ENCODE measurements at places on chromosomes 5 and 9. TPM values are rescaled to one million over a fixed set of nuclear protein-coding genes. Genes with fewer than 3 reads are reported as not detected.

DNA sequence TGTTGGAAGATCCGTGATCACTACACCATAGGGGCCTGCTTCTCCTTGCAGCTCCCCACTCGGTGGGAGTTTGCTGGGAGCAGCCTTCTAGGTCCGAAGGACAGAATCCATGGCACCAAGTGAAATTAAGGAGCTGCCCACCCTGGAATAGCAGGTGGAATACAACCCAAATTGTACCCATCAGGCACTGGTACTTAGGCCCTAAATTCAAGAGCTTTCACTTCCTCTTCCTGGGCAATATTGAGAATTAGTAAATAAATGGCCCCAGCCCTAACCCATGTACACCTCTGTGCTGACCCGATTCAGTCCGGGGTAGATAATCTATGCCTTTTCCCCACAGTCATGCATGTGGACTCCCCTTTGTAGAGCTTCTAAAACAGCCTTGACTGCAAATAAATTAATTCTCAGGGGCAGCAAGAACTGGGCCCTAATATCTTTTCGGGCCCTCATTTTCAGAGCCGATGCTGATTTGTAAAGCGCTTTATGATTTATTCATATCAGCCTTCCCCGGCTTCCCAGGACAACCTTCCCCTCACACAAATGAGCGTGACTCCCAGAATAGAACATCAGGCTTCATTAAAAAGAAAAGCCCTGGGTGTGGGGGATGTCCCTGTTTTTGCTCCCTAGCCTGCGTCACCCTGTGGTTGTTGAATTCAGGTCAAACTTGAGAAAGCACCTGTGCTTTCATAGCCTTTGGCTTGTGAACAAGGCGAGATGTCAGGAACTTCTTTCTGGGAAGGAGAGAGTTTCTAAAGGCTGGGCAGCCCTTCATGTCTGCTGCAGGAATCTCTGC is 126.1 kb upstream of the TBC1D2 start:
- no peak overlapping the region for H3K4me3 ChIP-seq
- no peaks in the 10 kb centered on the region for H3K27me3 ChIP-seq
- no peaks in the 10 kb centered on the region for H3K4me1 ChIP-seq
- no peak for DNase-seq

- H3K4me1 ChIP-seq: no peaks in the 10 kb centered on the region
- DNase-seq: no peak
- H3K27ac ChIP-seq: no peak overlapping the region
- H3K27me3 ChIP-seq: no peaks in the 10 kb centered on the region
Measured at GRCh38 chr5:16693879-16694278, 77.1 kb upstream of the RETREG1 start.

- H3K4me1 ChIP-seq: no peaks in the 10 kb centered on the region
- no peak overlapping the region for H3K27ac ChIP-seq
- peaks cover 11% of the 10 kb centered on the region for H3K36me3 ChIP-seq
- no peak overlapping the region for H3K4me3 ChIP-seq
- peak; percentile 50 for DNase-seq
Measured at GRCh38 chr5:5492087-5492933, 69.8 kb downstream of the ICE1 start.

- H3K27me3 ChIP-seq: no peaks in the 10 kb centered on the region
- no peaks in the 10 kb centered on the region for H3K36me3 ChIP-seq
- H3K4me3 ChIP-seq: no peak overlapping the region
- no peak for DNase-seq
- no peaks in the 10 kb centered on the region for H3K4me1 ChIP-seq
Measured at GRCh38 chr9:4138180-4138579, 161.7 kb downstream of the GLIS3 start.

MORN5 gene
- not detected for total RNA-seq

DNA sequence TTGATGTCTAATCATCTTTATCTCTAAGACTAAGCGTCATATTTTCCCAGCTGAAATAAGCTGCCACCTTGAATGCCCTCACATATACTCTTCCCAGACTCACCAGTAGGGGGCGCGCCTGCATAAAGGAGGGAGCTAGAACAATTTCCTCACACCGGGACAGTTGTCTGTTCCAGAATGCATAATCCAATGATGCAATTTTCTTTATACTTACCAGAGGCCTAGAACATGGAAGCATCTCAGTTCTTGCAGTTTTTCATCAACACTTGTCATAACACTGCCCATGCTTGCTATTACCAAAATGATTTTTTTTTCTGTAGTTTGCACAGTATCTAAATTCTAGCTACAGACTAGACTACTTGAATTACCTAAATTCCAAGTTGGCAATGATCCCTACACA is 203.9 kb downstream of the FRMD3 start:
- H3K4me3 ChIP-seq: no peak overlapping the region
- H3K4me1 ChIP-seq: no peaks in the 10 kb centered on the region
- H3K27me3 ChIP-seq: no peaks in the 10 kb centered on the region
- no peak overlapping the region for H3K27ac ChIP-seq
- DNase-seq: peak; percentile 60

- no peaks in the 10 kb centered on the region for H3K4me1 ChIP-seq
- H3K27me3 ChIP-seq: no peaks in the 10 kb centered on the region
- H3K27ac ChIP-seq: no peak overlapping the region
- H3K36me3 ChIP-seq: no peaks in the 10 kb centered on the region
- DNase-seq: no peak
Measured at GRCh38 chr9:2337627-2338026, 284.0 kb upstream of the VLDLR start.

- no peaks in the 10 kb centered on the region for H3K36me3 ChIP-seq
- no peaks in the 10 kb centered on the region for H3K4me1 ChIP-seq
- no peak overlapping the region for H3K27ac ChIP-seq
Measured at GRCh38 chr9:16312116-16312515, 558.4 kb downstream of the BNC2 start.

TSSK1B gene
- not detected for total RNA-seq

GRCh38 chr5:8329773-8330172 is 460.8 kb downstream of the MTRR start:
- H3K27me3 ChIP-seq: no peaks in the 10 kb centered on the region
- H3K4me3 ChIP-seq: no peak overlapping the region
- H3K4me1 ChIP-seq: no peaks in the 10 kb centered on the region
- no peak for DNase-seq
- H3K27ac ChIP-seq: no peak overlapping the region
- H3K36me3 ChIP-seq: no peaks in the 10 kb centered on the region

DNA sequence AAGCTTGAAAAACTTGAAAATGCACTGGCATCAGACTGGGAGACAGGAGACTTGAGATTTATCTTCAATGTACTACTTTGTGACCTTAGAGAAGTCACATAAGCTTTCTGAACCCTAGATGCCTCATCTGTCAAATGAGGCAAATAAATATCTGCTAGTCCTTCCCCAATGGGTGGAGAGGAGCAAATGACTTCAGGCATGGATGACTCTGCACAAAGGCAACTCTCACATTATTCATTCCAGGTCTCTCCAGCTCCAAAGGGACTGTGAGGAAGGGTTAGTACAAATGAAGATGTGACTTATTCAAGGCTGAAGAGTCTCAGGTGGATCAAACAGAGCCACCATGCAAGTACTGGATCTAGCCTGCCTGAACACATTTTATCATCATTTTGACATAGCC is 228.7 kb downstream of the SLIT3 start:
- H3K27me3 ChIP-seq: no peaks in the 10 kb centered on the region
- no peak for DNase-seq

SV2C gene
- total RNA-seq: 0.02 TPM

- no peak overlapping the region for H3K27ac ChIP-seq
- no peak for DNase-seq
- no peaks in the 10 kb centered on the region for H3K36me3 ChIP-seq
- no peak overlapping the region for H3K4me3 ChIP-seq
- no peaks in the 10 kb centered on the region for H3K27me3 ChIP-seq
Measured at GRCh38 chr5:173913686-173914321, 25.7 kb downstream of the CPEB4 start.

GRCh38 chr5:73032635-73033034 is 76.8 kb downstream of the FCHO2 start:
- no peak for DNase-seq
- H3K27ac ChIP-seq: no peak overlapping the region
- no peaks in the 10 kb centered on the region for H3K36me3 ChIP-seq
- no peaks in the 10 kb centered on the region for H3K27me3 ChIP-seq
- no peak overlapping the region for H3K4me3 ChIP-seq
- H3K4me1 ChIP-seq: no peaks in the 10 kb centered on the region

SOHLH1 gene
- not detected for total RNA-seq

PCDH1 gene
- 131 TPM for total RNA-seq

GRCh38 chr5:150532996-150533395 is 25.1 kb downstream of the NDST1 start:
- H3K36me3 ChIP-seq: peaks cover 62% of the 10 kb centered on the region
- H3K4me3 ChIP-seq: no peak overlapping the region
- DNase-seq: no peak
- H3K4me1 ChIP-seq: no peaks in the 10 kb centered on the region
- no peak overlapping the region for H3K27ac ChIP-seq
- no peaks in the 10 kb centered on the region for H3K27me3 ChIP-seq

TLR4 gene
- total RNA-seq: 0.07 TPM

GRCh38 chr5:122091936-122092600 is 14.0 kb upstream of the LOX start:
- H3K4me3 ChIP-seq: no peak overlapping the region
- H3K36me3 ChIP-seq: no peaks in the 10 kb centered on the region
- no peak overlapping the region for H3K27ac ChIP-seq
- no peaks in the 10 kb centered on the region for H3K4me1 ChIP-seq

DNA sequence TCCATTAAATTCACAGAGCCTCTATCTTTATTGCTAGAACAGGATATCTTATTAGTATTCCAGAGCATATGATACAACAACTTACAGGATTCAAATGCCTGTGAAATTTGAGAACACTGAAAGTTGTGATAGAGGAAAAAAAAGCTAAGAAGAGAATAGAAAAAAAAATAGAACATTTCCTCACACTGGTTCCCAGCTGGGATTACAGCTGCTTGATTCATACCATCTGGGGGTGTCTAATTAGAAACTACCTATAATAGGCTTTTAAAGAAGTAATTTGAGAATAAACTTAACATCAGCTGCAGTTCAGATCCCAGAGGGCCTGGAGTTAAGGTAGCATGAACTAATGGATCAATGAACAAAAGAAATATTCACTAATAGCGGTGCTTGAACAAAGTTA is 922.0 kb downstream of the CDH12 start:
- H3K36me3 ChIP-seq: peaks cover 6% of the 10 kb centered on the region
- H3K27ac ChIP-seq: no peak overlapping the region
- H3K4me1 ChIP-seq: no peaks in the 10 kb centered on the region
- DNase-seq: no peak
- H3K27me3 ChIP-seq: no peaks in the 10 kb centered on the region
- H3K4me3 ChIP-seq: no peak overlapping the region

- peaks cover 6% of the 10 kb centered on the region for H3K36me3 ChIP-seq
- H3K4me1 ChIP-seq: no peaks in the 10 kb centered on the region
- DNase-seq: no peak
- no peak overlapping the region for H3K4me3 ChIP-seq
Measured at GRCh38 chr9:105187781-105188180, 56.7 kb upstream of the SLC44A1 start.

TMEM171 gene
- total RNA-seq: 0.42 TPM
